ENCODE measurements at places on chromosomes 6 and 20.

DNA sequence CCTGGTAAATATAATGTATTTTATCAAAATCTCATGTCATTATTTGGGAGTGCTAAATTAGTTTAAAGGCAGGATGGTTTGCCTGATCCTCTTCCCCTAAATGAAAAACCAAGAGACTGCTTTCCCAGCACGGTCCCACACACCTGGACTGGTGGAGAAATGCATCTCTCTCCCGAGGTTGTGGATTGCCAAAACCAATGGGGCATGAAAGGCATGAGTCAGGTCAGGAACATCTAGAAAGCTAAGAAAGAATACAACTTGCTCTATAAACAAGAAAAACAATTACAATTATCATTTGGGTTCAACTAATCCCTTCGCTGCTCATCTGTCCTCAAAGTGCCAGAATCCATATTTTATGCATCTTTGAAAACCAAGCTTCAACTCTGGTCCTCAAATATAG is 308.3 kb upstream of the IRAK1BP1 start:
- no peak for DNase-seq

GRCh38 chr6:10163203-10163962 is 251.5 kb downstream of the TFAP2A start:
- no peak for DNase-seq

DNA sequence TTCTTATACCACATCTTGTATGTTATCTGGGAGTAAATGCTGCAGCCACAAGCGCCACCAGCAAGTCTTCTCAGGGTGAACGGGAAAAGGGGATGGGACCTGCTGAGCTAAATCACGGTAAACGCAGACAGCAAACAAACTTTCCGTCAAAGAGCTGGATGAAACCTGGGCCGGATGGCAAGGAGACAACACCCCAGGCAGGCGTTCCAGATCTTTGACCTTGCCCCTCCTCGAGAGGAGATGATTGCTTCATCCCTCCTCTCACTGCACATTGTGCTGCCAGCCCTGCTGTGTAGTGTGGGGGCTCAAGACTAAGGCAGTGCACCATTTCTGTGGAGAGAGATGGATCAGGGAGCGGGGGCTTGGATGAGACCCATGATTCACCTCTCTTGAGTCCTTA is 9.8 kb downstream of the RAET1E start:
- DNase-seq = no peak

DNA sequence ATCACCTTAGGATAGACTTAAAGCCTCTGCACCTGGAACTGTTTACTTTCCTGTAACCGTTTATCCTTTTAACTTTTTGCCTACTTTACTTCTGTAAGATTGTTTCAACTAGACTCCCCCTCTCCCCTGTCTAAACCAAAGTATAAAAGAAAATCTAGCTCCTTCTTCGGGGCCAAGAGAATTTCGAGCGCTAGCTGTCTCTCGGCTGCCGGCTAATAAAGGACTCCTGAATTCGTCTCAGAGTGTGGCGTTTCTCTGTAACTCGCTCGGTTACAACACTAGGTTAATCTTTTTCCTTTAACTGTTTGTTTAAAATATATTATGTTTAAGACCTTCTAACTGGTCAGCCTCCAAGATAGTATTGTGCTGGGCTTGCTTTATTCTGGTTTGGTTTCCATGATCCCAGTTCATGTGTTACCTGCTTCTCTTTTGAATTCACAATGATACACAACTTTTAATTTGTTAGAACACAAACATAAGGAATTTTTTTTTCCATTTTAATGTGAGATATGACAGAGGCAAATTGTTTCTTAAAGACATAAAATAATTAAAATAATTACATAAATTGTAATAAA is 8.7 kb upstream of the NQO2 start:
- DNase-seq = no peak

- no peak for DNase-seq
Observed at GRCh38 chr20:5621305-5621704, 128.9 kb upstream of the SHLD1 start.

DNA sequence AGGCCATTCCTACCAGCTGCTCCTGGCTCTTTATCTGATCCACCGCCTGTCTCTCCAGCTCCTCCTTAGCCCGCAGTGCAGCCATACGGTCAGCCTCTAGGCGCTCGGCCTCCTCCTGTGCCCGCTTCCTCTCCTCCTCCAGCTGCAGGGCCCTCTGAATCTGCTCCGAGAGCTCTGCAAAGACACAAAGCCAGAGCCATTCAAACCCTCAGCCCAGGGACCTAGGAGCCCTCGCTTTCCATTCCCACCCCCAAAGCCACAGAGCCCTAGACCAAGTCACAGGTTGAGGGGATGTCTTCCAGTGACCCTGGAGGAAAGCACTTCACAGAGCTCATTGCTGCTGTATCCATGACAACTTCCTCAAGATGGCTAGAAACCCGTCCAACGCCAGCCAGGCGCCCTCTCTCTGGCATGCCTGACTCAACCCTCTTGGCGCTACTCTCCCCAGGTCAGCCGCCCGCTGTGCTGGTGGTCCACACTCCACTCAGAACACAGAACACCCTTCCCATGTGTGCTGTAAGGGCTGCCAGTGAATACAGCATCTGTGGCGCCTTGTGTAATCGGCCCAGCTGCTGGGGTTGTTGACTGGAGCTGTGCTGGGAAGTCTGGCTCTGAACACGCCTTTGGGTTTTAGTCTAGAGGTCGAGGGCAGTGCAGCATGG is 49.3 kb downstream of the EZR start:
- DNase-seq = no peak

All from activated CD4-positive, alpha-beta T cell treated with anti-CD3 and anti-CD28 coated beads, Interleukin-2, amount 50 U/mL, for 48 hours (primary cell).